ENCODE measurements at places on chromosomes 12 and 14. TPM values are rescaled to one million over a fixed set of nuclear protein-coding genes. Genes with fewer than 3 reads are reported as not detected.

GRCh38 chr12:97140355-97140754 is 233.3 kb downstream of the NEDD1 start:
- no peak for DNase-seq

Gene ARMH4
- total RNA-seq = 6.4 TPM

DNA sequence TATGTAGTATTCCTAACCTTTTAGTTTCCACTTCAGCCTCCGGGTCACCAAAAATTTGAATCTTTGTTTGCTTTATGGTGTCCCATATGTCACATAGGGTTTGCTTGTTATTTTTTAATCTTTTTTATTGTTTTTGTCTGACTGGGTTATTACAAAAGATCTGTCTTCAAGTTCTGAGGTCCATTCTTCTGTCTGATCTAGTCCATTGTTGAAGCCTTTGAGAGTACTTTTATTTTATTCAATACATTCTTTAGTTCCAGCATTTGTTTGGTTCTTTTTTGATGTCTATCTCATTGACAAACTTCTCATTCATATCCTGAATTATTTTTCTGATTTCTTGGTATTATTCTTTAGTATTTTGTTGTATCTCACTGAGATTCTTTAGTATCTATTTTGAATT is 99.8 kb downstream of the GPR65 start:
- DNase-seq = no peak

Gene DEPDC4
- total RNA-seq = 0.62 TPM

GRCh38 chr14:84927096-84927827 is 602.7 kb upstream of the FLRT2 start:
- no peak for DNase-seq

DNA sequence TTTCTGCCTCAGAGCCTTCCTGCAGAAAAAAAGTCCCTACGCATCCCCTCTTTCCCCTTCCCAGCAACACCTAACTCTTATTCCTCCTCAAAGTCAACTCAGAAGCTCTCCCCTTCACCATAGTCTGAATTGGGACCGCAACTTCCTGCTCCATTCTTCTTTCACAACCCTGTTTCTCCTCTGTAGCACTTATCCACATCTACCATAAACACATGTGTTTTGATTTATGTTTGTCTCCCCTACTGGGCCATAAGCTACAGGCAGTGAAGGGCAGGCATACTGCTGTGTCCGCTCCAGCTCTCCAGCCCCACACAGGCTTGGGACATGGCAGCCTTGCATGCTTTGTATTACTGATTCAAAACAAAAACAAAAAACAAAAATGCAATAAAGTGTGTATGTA is 5.9 kb downstream of the SDR9C7 start:
- DNase-seq = peak; percentile 43

DNA sequence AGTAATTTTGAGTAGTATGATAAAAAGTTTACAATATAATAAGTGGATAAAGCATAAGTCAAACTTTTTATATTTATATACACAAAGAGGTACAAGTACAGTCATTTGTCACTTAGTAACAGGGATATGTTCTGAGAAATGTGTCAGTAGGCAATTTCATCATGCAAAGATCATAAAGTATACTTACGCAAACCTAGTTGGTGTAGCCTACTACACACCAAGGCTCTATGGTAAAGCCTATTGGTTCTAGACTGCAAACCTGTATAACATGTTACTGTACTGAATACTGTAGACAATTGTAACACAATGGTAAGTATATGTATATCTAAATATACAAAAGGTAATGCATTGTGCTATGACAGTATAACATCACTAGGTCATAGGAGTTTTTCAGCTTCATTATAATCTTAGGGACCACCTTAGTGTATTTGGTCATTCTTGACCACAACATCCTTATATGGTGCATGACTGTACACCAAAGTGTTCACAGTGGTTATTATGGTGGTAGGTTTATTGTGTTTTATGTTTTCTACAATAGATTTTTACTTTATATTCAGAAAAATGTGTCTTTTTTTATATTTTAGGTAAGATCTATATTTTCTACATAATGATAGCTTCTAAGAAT is 14.9 kb upstream of the SCFD1 start:
- no peak for DNase-seq

GRCh38 chr14:95668235-95668772 is 17.9 kb upstream of the TCL1B start:
- DNase-seq = no peak

Gene PTCSC3
- total RNA-seq = not detected

Gene IL26
- not detected for total RNA-seq

DNA sequence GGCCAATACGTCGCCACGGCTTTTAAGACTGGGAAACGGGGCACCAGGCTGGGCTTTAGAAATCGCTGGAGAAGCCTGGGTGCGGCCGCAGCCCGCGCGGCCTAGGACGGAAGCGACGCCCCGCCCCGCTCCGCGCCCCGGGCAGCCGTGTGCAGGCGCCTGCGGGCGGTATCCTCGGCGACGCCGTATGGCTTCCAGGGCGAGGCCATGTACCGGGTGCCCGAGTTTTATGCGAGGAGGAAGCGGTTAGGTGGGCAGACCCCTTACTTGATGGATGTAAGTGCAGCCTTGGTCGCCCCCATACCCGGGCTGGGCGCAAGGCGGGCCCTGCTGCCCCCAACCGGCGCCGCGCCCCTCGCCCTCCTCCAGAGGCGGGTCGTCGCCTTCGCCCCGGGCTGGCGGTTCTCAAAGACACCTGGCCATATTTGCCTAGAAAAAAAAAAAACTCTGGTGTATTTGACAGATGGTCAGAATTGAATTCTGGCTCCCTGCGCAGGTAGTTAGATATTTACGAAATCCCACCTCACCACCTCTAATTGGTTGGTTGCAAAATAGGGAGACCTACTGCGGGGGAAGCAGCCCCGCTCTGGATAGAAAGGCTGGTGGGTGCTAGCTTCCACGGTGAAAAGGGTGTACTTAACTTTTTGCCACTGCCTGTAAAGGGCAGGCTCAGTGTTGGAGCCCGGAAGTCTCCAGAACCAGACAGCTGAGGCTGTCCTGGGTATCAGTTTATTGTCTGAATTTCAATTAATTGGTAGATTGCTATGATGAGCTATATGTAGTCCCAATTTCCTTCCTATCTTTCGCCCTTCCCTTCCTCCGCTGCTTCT is at the start of gene PPP1R36:
TSS of gene PPP1R36 (plus strand) at position 171 of the 830 bp plus-strand sequence. CDS start at position 208, 37 bp downstream.
- DNase-seq = no peak

GRCh38 chr12:106219043-106219442 is 28.8 kb downstream of the CKAP4 start:
- no peak for DNase-seq

Gene CAMKK2
- total RNA-seq = 17.8 TPM

- no peak for DNase-seq
Measured at GRCh38 chr12:42143452-42144157, 1.1 kb downstream of the GXYLT1 start.

DNA sequence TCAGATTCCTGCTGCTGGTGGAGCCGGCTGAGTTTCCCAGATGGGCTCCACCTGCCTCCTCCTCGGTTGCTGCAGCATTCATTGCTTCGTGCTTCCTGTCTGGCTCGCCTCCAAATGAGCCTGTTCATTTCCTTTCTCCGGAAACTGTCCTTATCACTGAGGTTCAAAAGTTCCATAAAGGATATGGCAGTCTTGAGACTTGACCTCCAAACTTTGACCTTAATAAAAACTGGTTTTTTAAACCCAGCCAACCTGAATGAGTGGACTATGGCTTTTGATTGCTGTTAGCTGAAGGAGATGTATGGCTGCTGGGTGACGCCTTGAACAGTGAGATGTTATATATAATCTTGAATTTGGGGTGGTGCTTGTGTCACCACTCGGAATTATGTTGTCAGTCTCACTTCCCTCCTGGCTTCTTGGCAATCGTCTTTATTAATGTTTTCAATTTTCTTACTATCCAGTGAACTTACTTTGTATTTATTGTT is 62.7 kb downstream of the RASSF3 start:
- peak; percentile 76 for DNase-seq

Gene EXOC3L4
- 0.46 TPM for total RNA-seq

DNA sequence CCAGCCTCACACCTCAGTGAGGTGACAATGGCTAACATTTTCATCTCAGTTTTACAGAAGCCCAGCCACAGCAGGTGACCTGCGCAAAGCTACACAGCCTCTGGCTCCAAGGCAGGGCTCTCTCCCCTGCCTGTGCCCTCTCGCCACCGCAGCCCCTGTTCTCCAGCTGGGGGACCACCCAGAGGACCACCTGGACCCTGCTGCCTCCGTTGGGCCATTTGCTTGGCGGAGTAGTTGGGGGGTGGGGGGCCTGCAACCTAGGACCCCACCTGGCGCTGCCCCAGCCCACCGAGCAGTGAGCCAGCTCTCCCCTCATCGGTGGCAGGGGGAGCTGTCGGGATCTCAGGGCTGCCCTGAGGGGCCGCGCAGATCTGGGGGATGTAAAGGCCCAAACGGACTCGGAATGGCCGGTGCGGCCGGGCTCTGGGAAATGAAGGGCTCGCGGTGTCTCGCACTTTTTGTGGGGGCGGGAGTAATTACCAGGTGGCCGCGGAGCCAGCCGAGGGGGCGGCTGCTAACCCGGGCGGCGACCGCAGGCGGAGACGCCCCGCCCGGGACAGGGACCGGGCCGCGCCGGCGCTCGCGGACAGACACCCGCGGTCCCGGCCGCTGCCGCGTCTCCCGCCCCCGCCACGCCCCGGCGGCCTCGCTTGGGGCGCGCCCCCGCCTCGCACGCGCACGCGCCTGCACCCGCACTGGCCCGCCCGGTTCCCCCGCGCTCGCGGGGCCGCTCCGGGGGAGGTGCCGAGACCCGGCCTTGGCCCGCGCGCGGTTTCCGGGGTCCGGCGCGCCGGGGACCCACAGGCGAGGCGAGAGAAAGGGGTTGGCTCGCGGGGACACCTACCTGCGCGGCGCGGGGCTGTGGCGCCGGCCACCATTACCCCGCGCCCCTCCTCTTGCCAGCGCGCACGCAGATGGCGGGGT is 8.6 kb upstream of the GPR68 start:
- no peak for DNase-seq

DNA sequence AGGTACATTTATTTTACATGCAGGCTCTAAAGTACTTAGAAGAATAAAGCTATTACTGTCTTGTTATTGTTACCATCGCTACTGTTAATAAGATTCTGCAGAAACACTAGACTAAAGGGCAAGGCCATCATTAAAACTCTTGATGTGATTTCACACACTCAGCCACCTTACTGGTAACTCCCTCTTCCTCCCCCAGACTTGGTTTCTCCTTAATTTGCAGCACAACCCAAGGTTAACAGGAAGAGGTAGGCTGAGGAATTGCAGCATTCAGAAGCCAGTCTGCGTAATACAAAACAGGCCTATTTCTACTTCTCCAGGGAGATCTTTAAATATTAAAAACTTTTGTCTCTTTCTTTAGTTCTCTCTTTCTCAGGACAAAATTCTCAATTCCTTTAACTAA is 210.3 kb downstream of the BTG1 start:
- no peak for DNase-seq

Gene TCL1A
- not detected for total RNA-seq

Gene NTF3
- 0.70 TPM for total RNA-seq

Gene NKX2-1
- total RNA-seq = not detected

- no peak for DNase-seq
Measured at GRCh38 chr12:88591343-88591742, 11.1 kb upstream of the KITLG start.

- DNase-seq = no peak
Measured at GRCh38 chr14:67942080-67942710, 122.6 kb downstream of the RAD51B start.

Gene STON2
- total RNA-seq = 5.7 TPM

Gene SLCO1C1
- total RNA-seq = 1.8 TPM

Gene HOXC5
- not detected for total RNA-seq

- DNase-seq = no peak
Measured at GRCh38 chr14:88611878-88612277, 49.0 kb downstream of the ZC3H14 start.

GRCh38 chr12:80485222-80485987 is 41.4 kb downstream of the PTPRQ start:
- DNase-seq = no peak

DNA sequence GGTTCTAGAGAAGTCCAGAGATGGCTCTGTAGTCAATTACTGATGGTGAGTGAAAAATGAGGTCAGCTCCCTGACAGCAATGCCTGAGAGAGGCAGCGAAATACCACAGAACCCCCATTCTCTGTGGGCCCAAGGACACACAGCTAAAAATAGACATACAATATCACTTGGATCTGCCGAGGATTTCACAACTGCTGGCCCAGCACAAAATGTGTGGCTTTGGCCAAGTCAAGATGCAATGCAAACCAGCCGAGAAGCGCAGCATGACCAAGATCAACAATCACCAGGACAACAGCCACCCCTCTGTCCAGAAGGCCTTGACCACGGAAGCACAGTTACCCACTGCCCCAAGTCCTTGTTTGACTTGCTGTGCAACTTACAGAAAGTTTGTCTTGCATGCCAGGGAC is 52.2 kb downstream of the CKAP4 start:
- no peak for DNase-seq

- no peak for DNase-seq
Measured at GRCh38 chr14:105030836-105031396, 10.0 kb upstream of the CDCA4 start.

DNA sequence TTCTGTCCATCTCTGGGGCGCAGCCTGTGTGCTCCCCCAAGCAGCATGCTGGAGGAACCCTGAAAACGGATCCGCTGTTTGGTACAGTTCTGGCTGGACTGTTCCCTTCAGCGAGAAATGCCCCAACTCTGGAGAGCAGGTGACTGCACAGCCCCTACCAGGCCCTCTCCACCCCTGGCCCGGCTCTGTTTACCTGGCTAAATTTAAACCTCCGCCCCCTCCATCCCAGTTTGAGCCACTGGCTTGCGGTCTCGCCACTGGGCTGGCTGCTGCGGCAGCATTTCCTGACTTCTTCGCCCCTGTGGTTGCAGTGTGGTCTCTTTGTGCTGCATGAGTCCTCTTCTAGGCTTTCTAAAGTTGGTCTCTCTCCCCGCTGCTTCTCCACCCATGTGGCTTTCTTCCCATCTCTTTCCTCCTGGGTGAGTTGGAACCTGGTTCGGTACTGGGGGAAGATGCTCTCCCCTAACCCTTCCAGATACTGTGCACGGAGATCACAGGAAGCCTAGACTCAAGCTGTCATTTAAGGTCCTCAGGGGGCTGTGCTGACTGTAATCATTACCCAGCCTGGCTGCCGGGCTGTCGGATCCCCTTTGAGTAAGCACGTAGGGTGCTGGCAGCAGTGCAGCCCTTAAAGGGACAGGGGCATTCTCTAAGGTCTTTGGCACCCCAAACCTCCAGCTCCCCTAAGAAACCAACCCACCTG is 60.6 kb downstream of the FBXL14 start:
- DNase-seq = no peak

DNA sequence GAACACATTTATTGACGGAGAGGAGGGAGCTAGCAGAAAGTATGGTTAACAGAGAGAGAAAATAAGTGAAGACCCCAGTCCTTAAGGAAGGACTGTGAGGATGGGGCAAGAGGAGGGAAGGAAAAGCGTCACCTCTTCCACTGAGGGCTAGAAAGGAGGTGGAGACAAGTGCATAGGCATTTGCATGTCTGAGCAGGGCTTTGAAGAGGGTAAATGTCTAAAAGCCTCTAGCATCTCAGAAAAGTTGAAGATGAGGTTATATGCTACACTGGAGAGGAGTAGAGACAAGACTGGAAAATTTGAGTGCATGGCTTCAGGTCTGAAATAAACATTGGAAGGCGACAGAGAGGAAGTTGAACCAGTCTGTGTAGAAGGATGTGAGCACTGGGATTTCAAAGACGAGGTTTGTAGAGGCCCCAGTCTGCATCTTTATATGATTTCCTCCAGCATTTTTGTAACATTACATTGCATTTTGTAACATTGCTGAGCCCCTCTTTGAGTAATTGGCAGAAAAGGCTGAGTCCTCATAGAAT is 98.5 kb upstream of the IFNG-AS1 start:
- no peak for DNase-seq

Gene WNT1
- total RNA-seq = not detected
